Endothelial cell of umbilical vein (primary cell): ENCODE measurements at places on chromosomes 16 and 17. TPM values are rescaled to one million over a fixed set of nuclear protein-coding genes. Genes with fewer than 3 reads are reported as not detected.

- DNase-seq, result peak; percentile 27
- peaks cover 9% of the 10 kb centered on the region for H3K4me1 ChIP-seq
- H3K36me3 ChIP-seq, result no peaks in the 10 kb centered on the region
Observed at GRCh38 chr17:70091005-70091568, 16.1 kb downstream of the KCNJ16 start.

GRCh38 chr17:75228847-75229246, 23.4 kb downstream of the NUP85 start:
- DNase-seq, result peak; percentile 26
- H3K36me3 ChIP-seq, result peaks cover 42% of the 10 kb centered on the region
- no peak overlapping the region for H3K4me3 ChIP-seq
- H3K4me1 ChIP-seq, result no peaks in the 10 kb centered on the region

FBXL16 gene
- total RNA-seq, result 0.22 TPM in 1 of 2 replicates, not detected in the other

DNA sequence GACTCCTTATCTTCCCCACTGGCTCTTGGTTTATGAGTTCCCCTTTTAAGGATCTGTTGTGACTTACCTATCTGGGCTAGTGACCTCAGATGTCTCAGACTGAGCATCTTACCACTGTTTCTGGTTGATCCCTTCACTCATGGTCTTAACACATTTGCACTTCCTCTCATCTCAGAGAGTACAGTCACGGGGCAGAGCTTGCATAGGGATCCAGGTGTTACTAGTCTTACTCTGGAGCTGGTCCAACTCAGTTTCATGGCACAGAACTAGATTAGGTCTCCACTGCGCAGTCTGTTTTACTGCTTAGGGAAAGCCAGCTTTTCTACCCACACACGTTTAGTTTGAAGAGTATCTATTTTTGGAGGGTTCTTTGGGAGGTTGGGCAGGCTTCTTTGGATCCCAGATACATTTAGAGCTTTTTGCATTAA, 10.2 kb downstream of the GABARAPL2 start:
- H3K27ac ChIP-seq, result no peak overlapping the region
- H3K36me3 ChIP-seq, result peaks cover 28% of the 10 kb centered on the region
- H3K27me3 ChIP-seq, result no peaks in the 10 kb centered on the region
- no peaks in the 10 kb centered on the region for H3K4me1 ChIP-seq
- no peak overlapping the region for H3K4me3 ChIP-seq

MC1R gene
- total RNA-seq, result 3.2 and 4.0 TPM in 2 replicates

GRCh38 chr17:17609121-17609520, 17.6 kb upstream of the PEMT start:
- no peak for DNase-seq
- no peaks in the 10 kb centered on the region for H3K36me3 ChIP-seq
- no peak overlapping the region for H3K4me3 ChIP-seq
- H3K4me1 ChIP-seq, result no peaks in the 10 kb centered on the region
- H3K27ac ChIP-seq, result no peak overlapping the region

DNA sequence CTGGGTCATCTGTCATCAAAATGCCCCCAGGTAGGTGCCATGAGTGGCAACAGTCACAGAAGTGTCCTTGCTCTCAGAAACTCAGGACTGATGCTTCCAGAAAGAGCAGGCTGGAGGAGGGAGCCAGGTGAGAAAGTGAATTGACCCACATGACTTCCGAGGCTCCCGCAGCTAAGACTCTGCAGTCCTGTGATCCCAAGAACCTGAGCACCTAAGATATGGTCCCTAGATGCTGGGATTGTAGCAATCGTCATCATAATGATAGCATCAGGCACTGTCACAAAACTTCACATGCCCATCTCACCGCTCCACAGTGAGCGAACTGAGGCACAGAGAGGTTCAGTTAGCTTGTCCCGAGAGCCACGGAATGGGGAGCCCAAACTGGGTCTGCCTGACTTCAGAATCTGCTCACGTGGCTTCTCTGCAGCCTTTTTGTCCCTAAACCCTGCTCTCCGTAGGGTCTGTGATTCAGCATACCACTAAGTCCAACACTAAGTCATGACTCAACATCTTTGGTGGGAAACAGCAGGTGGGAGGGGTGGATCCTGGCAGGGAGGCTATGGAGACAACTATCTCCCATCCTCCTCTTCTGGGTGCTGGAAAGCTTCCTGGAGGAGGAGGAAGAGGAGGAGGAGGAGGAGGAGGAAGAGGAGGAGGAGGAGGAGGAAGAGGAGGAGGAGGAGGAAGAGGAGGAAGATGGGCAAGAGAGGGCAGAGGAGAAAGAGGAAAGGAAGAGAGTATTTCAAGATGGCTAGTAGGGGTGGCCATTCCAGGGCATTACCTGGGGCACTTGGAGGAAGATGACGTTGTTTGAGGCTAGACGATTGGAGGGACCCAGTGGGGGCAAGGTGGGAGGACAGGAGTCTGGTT, 55.5 kb upstream of the DLX4 start:
- no peak for DNase-seq
- no peaks in the 10 kb centered on the region for H3K36me3 ChIP-seq
- H3K4me1 ChIP-seq, result no peaks in the 10 kb centered on the region
- H3K4me3 ChIP-seq, result no peak overlapping the region
- no peak overlapping the region for H3K27ac ChIP-seq
- peaks cover 75% of the 10 kb centered on the region for H3K27me3 ChIP-seq

KCNAB3 gene
- total RNA-seq, result 2.4 and 4.2 TPM in 2 replicates

GRCh38 chr17:18353541-18353940, 9.8 kb downstream of the SHMT1 start:
- H3K36me3 ChIP-seq, result no peaks in the 10 kb centered on the region
- H3K27me3 ChIP-seq, result no peaks in the 10 kb centered on the region
- H3K4me1 ChIP-seq, result no peaks in the 10 kb centered on the region
- DNase-seq, result no peak
- no peak overlapping the region for H3K27ac ChIP-seq

- no peak overlapping the region for H3K4me3 ChIP-seq
- DNase-seq, result no peak
- H3K36me3 ChIP-seq, result no peaks in the 10 kb centered on the region
- H3K4me1 ChIP-seq, result no peaks in the 10 kb centered on the region
- no peaks in the 10 kb centered on the region for H3K27me3 ChIP-seq
Observed at GRCh38 chr16:51388516-51388951, 237.5 kb upstream of the SALL1 start.

DNA sequence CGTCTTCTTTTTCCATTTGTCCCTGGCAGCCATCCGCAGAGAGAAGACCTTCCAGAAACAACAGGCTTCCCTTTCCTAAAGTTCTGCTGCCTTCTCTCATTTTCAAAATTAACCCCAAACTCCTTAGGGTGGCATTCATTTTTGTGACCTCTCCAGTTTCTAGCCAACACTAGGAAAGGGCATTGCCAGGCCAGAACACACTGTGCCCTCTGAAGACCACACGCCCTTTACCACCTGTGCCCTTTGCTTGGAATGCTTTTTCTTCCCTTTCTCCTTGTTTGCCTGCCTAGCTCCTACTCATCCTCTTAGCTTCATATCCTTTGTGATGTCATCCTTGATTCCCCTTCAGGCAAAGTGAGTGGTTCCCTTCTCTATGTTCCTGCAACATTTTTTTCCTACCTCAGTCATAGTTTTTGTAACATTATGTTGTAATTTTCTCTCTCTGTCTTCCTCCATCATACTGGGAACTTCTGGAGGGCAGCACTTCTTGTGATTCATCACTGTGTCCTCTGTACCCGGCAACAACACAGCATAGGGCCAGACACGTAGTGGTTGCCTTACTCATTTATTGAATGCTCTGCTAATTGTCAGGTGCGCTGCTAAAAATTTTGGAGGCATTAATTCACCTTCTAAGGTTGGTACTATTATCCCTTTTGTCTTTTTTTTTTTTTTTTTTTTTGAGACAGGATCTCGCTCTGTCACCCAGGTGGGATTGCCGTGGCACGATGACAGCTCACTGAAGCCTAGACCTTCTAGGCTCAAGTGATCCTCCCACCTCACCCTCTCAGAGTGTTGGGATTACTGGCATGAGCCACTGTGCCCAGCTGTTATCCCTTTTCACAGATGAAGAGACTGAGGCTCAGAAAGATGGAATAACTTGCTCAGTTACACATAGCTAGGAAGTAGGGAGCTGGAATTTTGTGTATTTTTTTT, 1.0 kb downstream of the KAT8 start:
- H3K36me3 ChIP-seq, result peaks cover 13% of the 10 kb centered on the region
- H3K4me1 ChIP-seq, result peaks cover 7% of the 10 kb centered on the region
- H3K27ac ChIP-seq, result peak overlapping the region; percentile 64
- DNase-seq, result no peak
- no peaks in the 10 kb centered on the region for H3K27me3 ChIP-seq

DNA sequence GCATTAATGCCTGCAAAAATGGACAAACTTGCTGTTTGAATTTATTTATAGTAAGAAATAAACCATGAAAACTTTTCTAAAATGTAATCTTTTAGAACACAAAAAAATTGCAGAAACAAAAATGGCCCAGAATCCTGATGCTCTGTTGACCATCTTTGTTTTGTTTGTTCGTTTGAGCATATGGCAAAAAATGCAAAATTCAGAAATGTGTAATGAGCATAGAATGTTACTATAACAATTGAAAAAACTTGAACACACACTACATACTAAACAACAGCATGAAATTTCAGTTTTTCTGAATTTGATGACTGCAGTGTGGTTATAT, 1.1 kb upstream of the KPNA2 start:
- no peak overlapping the region for H3K27ac ChIP-seq
- no peaks in the 10 kb centered on the region for H3K27me3 ChIP-seq
- peaks cover 7% of the 10 kb centered on the region for H3K36me3 ChIP-seq
- no peak for DNase-seq

NEK8 gene
- total RNA-seq, result 3.0 and 3.1 TPM in 2 replicates

GRCh38 chr17:64982139-64982915, 63.0 kb upstream of the LRRC37A3 start:
- no peak overlapping the region for H3K27ac ChIP-seq
- H3K4me3 ChIP-seq, result no peak overlapping the region
- no peaks in the 10 kb centered on the region for H3K27me3 ChIP-seq
- H3K36me3 ChIP-seq, result no peaks in the 10 kb centered on the region
- H3K4me1 ChIP-seq, result no peaks in the 10 kb centered on the region

- no peak overlapping the region for H3K4me3 ChIP-seq
- H3K4me1 ChIP-seq, result no peaks in the 10 kb centered on the region
- no peak overlapping the region for H3K27ac ChIP-seq
- peaks cover 16% of the 10 kb centered on the region for H3K36me3 ChIP-seq
- DNase-seq, result no peak
Observed at GRCh38 chr17:42142371-42142896, 12.4 kb downstream of the RAB5C start.

GRCh38 chr16:14437426-14437825, 192.6 kb downstream of the PARN start:
- DNase-seq, result no peak
- H3K27ac ChIP-seq, result no peak overlapping the region
- no peaks in the 10 kb centered on the region for H3K27me3 ChIP-seq
- no peaks in the 10 kb centered on the region for H3K4me1 ChIP-seq
- no peak overlapping the region for H3K4me3 ChIP-seq

DNA sequence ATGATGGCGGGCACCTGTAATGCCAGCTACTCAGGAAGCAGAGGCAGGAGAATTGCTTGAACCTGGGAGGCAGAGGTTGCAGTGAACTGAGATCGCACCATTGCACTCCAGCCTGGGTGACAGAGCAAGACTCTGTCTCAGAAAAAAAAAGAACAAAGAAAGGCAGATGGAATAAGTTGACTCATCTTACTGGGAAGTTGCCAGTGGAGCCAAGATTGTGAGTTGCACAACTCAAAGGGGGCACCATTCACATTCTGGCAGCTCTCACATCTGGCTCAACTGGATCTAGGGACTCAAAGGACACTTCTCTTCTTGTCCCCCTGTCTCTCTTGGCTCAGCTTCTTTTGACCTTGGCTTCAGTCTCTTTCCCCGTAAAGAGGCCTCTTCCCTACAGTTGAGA, 53.7 kb upstream of the ETV4 start:
- no peak overlapping the region for H3K27ac ChIP-seq
- no peaks in the 10 kb centered on the region for H3K4me1 ChIP-seq
- no peak overlapping the region for H3K4me3 ChIP-seq

DNA sequence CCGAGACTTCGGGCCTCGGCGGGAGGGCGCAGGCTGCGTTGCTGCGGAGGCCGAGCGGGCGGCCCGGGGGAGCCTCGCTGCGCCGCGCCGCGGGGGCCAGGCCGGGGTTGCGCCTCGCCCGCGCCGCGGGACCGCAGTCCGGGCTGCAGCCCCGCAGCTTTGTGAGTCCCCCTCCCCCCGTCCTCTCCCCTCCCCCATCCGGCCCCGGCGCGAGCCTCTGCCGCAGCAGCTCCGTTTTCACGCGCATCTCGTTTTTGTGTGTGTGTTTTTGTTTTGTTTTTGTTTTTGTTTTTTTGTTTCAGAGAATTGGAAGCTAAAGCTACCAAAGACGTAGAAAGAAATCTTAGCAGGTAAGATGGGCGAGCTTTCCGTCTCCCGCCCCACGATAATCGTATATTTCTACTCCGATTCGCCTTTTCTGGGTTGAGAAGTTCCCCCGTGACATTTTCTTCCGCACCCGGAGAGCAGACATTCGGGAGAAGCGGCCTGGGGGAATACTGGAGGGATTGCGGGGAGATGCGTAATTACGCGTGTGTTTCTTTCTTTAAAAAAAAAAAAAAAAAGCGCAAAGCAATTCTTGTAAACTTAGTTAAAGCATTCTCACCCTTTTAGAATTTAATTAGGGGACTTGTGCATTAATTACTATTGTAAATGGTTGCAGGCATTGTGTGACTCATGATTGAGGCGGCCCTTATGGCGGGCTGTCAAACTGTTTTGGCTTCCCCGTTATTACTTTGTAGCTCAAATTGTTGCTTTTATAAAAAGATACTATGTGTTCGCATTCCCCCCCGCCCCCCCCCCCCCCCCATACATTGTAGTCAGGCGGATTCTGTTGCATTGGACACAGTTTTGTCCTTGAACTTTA, 732 bp downstream of the TNRC6A start:
- peak; percentile 45 for DNase-seq
- H3K4me1 ChIP-seq, result peaks cover 22% of the 10 kb centered on the region
- peaks cover 3% of the 10 kb centered on the region for H3K36me3 ChIP-seq
- no peaks in the 10 kb centered on the region for H3K27me3 ChIP-seq
- H3K4me3 ChIP-seq, result peak overlapping the region; percentile 98
- peak overlapping the region; percentile 74 for H3K27ac ChIP-seq

DNA sequence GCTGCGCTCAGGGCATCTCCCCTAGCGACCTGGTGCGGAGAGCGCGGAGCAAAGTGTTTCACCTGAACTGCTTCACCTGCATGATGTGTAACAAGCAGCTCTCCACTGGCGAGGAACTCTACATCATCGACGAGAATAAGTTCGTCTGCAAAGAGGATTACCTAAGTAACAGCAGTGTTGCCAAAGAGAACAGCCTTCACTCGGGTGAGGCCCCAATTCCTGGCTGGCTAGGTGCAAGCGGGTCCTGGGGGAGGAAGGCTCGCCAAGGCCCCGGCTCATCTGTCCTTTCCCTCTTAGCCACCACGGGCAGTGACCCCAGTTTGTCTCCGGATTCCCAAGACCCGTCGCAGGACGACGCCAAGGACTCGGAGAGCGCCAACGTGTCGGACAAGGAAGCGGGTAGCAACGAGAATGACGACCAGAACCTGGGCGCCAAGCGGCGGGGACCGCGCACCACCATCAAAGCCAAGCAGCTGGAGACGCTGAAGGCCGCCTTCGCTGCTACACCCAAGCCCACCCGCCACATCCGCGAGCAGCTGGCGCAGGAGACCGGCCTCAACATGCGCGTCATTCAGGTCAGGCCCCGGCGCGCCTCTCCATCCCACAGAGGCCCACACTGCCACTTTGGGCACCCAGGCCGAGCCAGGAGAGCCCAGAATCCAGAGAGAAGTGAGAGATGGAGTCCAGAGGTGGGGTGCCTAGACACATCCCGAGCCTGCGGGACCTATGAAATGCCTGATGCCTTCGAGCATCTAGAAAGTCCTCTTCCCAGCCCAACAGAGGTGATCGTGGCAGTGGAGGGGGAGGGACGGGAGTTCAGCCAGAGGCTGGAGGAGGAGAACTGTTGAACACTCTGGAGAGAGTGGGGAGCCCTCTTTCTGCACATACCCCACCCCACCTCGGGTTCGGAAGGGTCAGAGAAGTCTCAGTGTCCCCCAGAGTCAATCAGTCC, 3.3 kb downstream of the LHX1 start:
- H3K4me1 ChIP-seq, result peaks cover 10% of the 10 kb centered on the region
- H3K27ac ChIP-seq, result no peak overlapping the region
- no peak overlapping the region for H3K4me3 ChIP-seq
- no peaks in the 10 kb centered on the region for H3K36me3 ChIP-seq
- peaks cover 87% of the 10 kb centered on the region for H3K27me3 ChIP-seq

RUNDC3A gene
- not detected in 2 replicates for total RNA-seq
